Lung (tissue), 17 donors: ENCODE measurements at places on chromosomes 12 and 14. TPM values are rescaled to one million over a fixed set of nuclear protein-coding genes. Genes with fewer than 3 reads are reported as not detected.

GRCh38 chr14:81743605-81744004 lies 210.0 kb upstream of the SEL1L start:
- no peak for DNase-seq

The NR1H4 gene
- 1.3 TPM for total RNA-seq

The GYS2 gene
- total RNA-seq: not detected

The KLHDC1 gene
- 10.0 TPM for total RNA-seq

The CD69 gene
- total RNA-seq: 5.2 TPM
